ENCODE measurements at places on chromosomes 7 and 10.

DNA sequence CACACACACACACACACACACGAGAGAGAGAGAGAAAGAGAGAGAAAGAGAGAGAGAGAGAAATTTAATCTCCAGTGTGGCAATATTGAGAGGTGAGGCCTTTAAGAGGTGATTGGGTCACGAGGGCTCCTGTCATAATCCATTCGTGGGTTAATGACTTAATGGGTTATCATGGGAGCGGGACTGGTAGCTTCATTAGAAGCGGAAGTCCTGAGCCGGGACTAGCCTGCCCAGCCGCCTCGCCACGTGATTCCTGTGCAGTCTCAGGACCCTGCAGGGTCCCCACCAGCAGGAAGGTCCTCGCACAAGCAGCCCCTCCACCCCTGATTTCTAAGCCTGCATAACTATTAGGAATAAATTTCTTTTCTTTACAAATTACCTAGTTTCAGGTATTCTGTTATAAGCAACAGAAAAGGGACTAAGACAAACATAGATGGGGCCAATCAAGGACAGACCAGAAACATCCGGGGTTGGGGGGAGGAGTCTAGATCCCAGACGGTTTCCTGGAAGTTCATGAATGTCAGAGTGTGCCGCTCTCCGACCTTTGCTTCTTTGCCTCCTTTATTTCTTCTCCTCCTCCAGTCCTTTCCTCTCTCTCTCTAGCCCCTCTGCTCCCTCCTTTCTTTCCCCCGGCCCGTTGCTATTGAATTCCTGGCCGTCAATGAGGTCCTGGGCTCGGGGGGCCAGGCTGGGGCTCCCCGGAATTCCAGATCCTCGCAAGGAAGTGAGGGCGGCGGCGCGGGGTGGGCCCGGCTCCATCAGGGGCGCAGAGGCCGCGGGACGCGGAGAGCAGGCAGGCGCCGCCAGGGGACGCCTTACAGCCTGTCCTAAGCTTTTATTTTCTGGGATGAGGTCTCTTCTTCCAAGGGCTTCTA, 146.8 kb downstream of the CYP26A1 start:
- DNase-seq = no peak

- no peak for DNase-seq
Observed at GRCh38 chr10:62635127-62635526, 169.4 kb upstream of the ADO start.

DNA sequence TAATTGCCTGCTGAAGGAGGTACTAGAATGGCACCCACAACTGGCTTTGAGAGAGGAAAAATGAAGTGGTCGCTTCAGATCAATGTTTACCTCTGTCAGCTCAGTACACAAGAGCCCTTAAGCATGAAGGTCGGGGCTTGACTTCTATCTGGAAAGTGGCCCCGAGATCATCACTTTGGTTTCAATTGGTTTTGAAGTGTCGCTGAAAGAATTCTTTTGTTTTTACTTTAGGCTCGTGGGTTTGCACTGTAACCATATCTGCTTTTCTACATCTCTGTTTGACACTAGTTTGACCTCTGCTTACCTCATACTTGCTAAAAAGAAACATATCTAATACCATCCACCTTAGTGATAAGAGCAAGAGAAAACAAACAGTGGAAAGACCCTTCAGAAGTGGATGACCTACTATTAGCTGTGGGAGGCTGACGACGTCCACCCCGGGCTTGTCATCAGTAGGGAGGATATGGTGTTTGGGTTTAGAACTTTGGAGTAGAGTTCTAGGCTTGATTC, 361.8 kb downstream of the GATA3 start:
- DNase-seq = no peak

DNA sequence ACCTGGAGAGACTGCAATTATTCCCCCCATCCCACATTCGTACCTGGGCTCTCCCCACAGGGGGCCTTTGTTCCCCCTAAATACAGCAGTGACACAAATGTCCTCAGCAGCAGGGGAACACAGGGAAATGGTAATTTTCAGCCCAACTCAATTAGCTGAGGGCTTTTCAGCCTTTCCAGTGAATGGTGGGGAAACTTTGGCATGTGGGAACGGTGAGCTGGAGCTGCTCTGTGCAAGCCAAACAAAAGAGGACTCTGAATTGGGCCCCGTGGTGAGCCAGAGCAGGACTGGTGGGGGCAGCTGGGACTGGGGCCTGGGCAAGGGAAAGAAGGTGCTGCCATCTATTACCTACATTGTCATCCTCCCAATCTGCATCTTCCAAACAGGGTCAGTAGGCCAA, 51.0 kb downstream of the FBXW4 start:
- DNase-seq = no peak

- DNase-seq = peak; percentile 39
Observed at GRCh38 chr10:22479419-22479818, 134.1 kb downstream of the SPAG6 start.

DNA sequence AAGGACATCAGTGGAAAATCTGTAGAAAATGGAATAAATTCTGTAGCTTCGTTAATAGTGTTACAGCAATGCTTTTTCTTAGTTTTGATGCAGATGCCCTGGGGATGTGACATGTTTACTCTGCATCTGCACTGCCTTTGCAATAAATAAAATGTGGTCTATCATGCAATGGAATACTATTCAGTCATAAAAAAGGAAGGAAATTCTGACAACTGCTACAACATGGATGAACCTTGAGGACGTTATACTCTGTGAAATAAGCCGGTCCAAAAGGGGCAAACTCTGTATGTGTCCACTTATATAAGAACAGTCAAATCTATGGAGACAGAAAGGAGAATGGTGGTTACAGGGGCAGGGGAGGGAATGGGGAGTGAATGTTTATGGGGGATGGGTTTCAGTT, 13.5 kb downstream of the GRIFIN start:
- DNase-seq = no peak

DNA sequence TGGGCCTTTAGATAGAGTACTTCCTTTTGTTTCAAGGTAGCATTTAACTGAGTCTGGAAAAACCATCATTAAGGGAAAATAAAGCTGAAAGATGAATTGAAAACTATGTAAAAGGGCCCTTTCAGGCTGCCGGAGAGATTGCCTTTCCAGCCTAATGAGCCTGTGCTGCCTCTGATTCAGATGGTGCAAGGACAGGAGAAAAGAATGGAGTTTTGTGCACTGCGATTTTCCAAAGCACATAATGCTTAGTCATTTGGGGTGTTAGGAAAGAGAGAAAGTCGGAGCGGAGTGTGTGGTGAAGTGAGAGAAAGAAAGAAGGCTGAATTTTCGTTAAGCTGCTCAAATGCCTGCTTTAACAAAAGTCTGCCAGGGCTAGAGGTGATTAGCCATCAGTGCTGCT, 259.7 kb downstream of the PAXIP1 start:
- DNase-seq = no peak

DNA sequence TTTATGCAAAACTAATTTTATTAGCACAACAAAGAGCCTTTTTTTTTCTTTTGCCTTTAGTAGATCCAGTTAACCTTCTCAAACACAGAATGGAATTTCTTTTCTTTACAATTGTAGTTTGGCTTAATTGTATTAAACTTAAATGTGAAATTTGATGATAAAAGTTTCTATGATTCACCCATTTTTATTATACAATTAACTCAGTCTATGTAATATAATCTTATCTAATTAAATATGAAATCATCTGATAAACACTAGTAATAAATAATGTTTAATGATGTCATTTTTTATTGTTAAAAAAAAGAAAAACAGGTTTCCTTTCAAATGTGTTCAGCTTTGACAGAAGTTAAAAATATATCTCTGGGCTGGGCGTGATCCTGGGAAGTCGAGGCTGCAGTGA, 559.1 kb downstream of the PHTF2 start:
- no peak for DNase-seq
